Placental pericyte (primary cell): ENCODE measurements at places on chromosomes 5 and 9. TPM values are rescaled to one million over a fixed set of nuclear protein-coding genes. Genes with fewer than 3 reads are reported as not detected.

The GCNT4 gene
- total RNA-seq = 1.1 and 1.3 TPM in 2 replicates

The CAMK4 gene
- total RNA-seq = 4.2 and 11.9 TPM in 2 replicates

The LCN1 gene
- not detected in 2 replicates for total RNA-seq

The TRIM7 gene
- 1.1 and 3.4 TPM in 2 replicates for total RNA-seq

The PCDHGA4 gene
- 5.0 and 6.1 TPM in 2 replicates for total RNA-seq

The TGFBI gene
- 1,608 and 4,077 TPM in 2 replicates for total RNA-seq

The CDC20B gene
- total RNA-seq = not detected in 2 replicates

The FAM169A gene
- under 0.01 and 0.57 TPM in 2 replicates for total RNA-seq

The CSF2 gene
- total RNA-seq = 0.66 and 5.3 TPM in 2 replicates

The GKAP1 gene
- total RNA-seq = 0.29 and 2.6 TPM in 2 replicates

The PCDHGA6 gene
- total RNA-seq = 4.3 and 4.8 TPM in 2 replicates

The EIF4E1B gene
- total RNA-seq = not detected in 2 replicates

The ADAMTS2 gene
- 8.1 and 33.2 TPM in 2 replicates for total RNA-seq

The DENND4C gene
- 40.9 and 52.4 TPM in 2 replicates for total RNA-seq

The FAM163B gene
- total RNA-seq = 2.2 TPM in 1 of 2 replicates, not detected in the other

The PIP5K1B gene
- total RNA-seq = under 0.01 TPM in 2 replicates

The LURAP1L gene
- total RNA-seq = 14.6 and 140 TPM in 2 replicates

The KCNV2 gene
- not detected in 2 replicates for total RNA-seq

The F12 gene
- total RNA-seq = 0.22 and 0.57 TPM in 2 replicates

The LHX6 gene
- total RNA-seq = under 0.01 TPM in 1 of 2 replicates, not detected in the other

The TSSK1B gene
- 0.57 and 0.66 TPM in 2 replicates for total RNA-seq

The FOXD4L4 gene
- 0.14 TPM in 1 of 2 replicates, not detected in the other for total RNA-seq

The CDC14B gene
- total RNA-seq = 11.7 and 12.7 TPM in 2 replicates

The ARL14EPL gene
- total RNA-seq = not detected in 2 replicates

The MRPS2 gene
- 33.4 and 35.0 TPM in 2 replicates for total RNA-seq

The SLC25A2 gene
- 0.44 and 2.0 TPM in 2 replicates for total RNA-seq

The SLC6A19 gene
- total RNA-seq = not detected in 2 replicates

The FAM170A gene
- not detected in 2 replicates for total RNA-seq

The PCDHA5 gene
- total RNA-seq = not detected in 2 replicates

The ANKRD31 gene
- total RNA-seq = under 0.01 TPM in 2 replicates

The TTC39B gene
- total RNA-seq = 8.5 and 11.9 TPM in 2 replicates

The CER1 gene
- total RNA-seq = not detected in 2 replicates

The SPARC gene
- 1,482 and 1,594 TPM in 2 replicates for total RNA-seq

The PSD2 gene
- under 0.01 TPM in 1 of 2 replicates, not detected in the other for total RNA-seq

The CDKN2B-AS1 gene
- total RNA-seq = 4.6 and 9.2 TPM in 2 replicates

The SHC3 gene
- total RNA-seq = 2.4 and 15.3 TPM in 2 replicates

The AGXT2 gene
- not detected in 2 replicates for total RNA-seq

The RFK gene
- total RNA-seq = 16.9 and 29.5 TPM in 2 replicates

The ZBTB34 gene
- total RNA-seq = 9.7 and 10.9 TPM in 2 replicates

The GLDC gene
- total RNA-seq = 0.22 and 1.6 TPM in 2 replicates

The KIF12 gene
- total RNA-seq = not detected in 2 replicates

The WNT8A gene
- not detected in 2 replicates for total RNA-seq

The INSYN2B gene
- total RNA-seq = 4.6 and 37.8 TPM in 2 replicates

The ANKRD18A gene
- total RNA-seq = not detected in 2 replicates

The PAPPA gene
- total RNA-seq = 357 and 427 TPM in 2 replicates

The LHX3 gene
- total RNA-seq = not detected in 2 replicates
